ENCODE measurements at places on chromosomes 6 and 20.

DNA sequence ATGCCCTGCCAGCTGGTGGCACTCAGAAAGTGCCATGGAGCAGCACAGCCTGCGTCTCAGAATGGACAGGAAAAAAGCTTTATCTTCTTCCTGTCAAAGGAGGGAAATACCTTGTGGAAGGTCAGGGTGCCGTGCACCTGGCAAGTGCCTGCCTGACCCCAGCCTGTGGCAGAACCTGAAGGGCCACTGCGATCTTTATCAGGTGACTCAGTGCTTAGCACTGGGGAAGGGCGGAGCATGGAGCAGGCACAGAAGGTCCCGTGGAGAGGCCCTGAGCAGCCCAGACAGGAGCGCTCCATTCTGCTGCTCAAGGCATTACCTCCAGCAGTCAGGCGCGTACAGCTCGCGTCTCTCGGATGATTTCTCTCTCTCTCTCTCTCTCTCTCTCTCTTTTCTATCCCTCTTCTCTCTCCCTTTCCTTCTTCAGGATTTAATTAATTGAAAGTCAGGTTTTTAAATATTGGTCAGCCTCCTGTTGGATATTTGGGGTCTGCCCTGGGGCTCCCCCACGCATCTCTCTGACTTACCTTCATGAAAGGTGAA is 31.7 kb downstream of the FOXC1 start:
- no peak for DNase-seq

- DNase-seq: peak; percentile 37
Observed at GRCh38 chr6:4805553-4806336, 29.5 kb downstream of the CDYL start.

GRCh38 chr6:4969609-4970285 is 34.1 kb downstream of the RPP40 start:
- no peak for DNase-seq

GRCh38 chr6:129419324-129419723 is 290.7 kb downstream of the ARHGAP18 start:
- no peak for DNase-seq

DNA sequence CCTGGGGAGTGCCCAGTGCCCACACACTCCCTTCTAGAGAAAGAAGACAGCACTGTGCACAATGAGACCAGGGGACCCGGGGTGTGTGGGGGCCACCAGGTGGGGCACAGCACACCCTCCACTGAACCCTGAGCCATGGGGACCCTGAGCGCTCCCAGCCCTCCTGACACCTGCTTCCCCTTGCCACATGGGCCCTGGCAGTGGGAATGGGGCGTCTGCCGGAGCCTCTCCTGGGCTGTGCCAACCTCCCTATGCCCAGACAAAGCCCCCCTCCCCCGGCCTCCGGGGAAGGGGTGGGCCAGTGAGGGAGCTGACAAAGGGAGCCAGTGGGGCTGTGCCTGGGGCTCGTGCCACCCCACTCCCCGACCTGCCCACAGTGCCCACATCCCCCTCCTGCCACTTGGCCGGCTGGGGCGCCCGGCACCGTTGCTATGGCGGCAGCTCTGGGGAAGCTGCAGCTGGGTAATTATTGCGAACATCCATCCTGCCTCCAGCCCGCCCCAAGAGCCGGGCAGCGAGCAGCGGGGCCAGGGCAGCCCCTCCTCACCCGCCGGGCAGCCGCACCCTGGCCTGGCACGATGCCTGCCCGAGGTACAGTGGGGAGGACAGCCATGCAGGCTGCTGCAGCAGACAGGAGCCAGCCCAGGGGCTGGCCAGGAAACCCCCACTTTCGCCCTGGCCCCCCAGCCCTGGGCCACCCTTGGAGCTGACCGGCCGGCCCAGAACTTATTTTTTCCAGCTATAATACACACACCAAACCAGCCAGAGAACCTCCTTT is 41.9 kb upstream of the NOL4L start:
- DNase-seq: peak; percentile 25

Data from activated T-cell treated with anti-CD3 and anti-CD28 coated beads, Interleukin-2, amount 50 U/mL, for 1 hour (primary cell).